ENCODE measurements at places on chromosomes 2 and 18. TPM values are rescaled to one million over a fixed set of nuclear protein-coding genes. Genes with fewer than 3 reads are reported as not detected.

GRCh38 chr18:44508474-44508873 lies 172.2 kb upstream of the SETBP1 start:
- DNase-seq, result no peak

GRCh38 chr2:9690252-9690651 lies 59.5 kb upstream of the YWHAQ start:
- no peak for DNase-seq

GRCh38 chr2:41806286-41806685 lies 241.5 kb upstream of the PKDCC start:
- no peak for DNase-seq

DNA sequence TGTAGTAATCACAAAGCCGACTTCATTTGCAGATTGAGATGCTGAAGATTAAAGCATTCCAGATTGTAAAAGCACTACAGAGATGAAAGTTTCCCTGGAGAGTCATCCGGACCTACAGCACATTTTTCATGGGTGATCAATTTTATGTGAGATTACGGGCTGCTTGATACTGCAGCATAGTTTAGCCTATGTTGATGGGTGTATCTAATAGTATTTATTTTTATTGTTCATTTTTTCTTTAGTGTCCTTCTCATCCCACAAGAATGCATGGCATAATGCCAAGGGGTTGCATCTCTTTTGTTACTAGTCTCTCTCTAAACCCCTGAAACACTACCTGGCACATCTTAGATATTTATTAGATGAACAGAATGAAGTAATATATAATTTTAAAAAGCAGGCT lies 240.4 kb downstream of the MBD2 start:
- DNase-seq, result no peak

- no peak for DNase-seq
Measured at GRCh38 chr2:46720592-46721185, 194.9 kb downstream of the MCFD2 start.

GRCh38 chr2:144606466-144607095 lies 86.7 kb upstream of the ZEB2 start:
- DNase-seq, result no peak

DNA sequence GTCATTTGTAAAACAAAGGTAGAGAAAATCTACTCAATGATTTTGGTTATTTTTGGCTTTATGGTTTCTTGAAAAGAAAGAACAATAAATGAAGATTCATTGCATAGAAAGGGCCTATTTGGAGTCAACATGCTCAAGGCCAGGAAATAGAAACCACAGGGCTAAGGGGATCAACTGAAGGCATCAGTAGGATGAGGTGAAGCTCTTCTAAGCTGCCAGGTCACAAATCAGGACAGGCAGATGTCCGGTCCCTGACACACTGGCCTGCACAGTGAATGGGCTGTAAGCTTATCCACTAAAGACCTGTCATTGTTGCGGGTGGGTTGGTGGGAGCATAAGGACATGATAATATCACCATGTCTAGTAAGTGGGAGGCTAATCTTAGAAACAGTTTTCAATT lies 31.6 kb upstream of the RNF138 start:
- no peak for DNase-seq

GRCh38 chr2:198080879-198081765 lies 276.7 kb downstream of the PLCL1 start:
- no peak for DNase-seq

DNA sequence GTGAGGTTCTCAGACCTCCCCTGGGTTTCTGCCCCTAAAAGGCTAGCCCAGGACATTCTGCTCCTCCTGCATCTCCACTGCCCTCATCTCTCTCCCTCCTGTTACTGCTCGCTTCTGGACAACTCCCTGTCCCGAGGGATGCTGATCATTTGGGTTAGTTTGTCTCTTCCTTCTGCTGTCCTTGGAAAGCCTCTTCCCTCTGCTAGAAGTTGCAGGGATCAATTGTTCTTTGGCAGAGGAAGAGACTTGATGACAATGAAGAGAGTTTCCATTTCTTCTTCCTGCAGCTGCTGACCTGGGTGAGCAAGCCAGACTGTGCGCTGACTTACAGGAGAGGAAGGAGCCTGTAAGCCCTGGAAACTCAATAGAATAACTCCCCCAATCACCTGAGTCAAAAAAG lies 68.9 kb downstream of the RDH14 start:
- DNase-seq, result no peak

GRCh38 chr2:136021976-136022375 lies 36.5 kb upstream of the DARS1 start:
- DNase-seq, result no peak

DNA sequence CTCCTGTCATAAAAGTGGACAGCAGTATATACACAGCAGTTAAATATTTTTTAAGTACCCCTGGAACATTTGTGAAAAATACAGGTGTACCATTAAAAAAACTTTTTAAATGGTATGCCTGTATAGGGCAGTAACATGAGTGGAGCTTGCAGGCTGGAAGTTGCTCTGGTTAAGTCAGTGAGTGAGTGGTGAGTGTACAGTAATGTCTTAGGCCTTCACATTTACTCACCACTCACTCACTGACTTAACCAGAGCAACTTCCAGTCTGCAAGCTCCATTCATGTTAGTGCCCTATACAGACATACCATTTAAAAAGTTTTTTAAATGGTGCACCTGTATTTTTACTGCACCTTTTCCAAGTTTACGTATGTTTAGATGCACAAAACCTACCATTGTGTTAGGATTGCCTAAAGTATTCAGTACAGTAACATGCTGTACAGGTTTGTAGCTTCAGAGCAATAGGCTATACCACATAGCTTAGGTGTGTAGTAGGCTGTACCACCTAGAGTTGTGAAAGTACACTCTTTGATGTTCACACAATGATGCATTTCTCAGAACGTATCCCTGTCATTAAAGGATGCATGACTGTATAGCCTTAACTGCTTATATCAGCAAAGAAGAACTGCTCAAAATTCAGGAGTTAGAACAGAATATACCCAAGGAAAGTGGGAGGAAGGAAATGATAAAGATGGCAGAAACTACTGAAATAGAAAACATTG lies 112.6 kb downstream of the EHBP1 start:
- no peak for DNase-seq

GRCh38 chr2:133193544-133194361 lies 374.5 kb downstream of the NCKAP5 start:
- no peak for DNase-seq

- DNase-seq, result no peak
Measured at GRCh38 chr2:51789918-51790317, 758.0 kb upstream of the NRXN1 start.

DNA sequence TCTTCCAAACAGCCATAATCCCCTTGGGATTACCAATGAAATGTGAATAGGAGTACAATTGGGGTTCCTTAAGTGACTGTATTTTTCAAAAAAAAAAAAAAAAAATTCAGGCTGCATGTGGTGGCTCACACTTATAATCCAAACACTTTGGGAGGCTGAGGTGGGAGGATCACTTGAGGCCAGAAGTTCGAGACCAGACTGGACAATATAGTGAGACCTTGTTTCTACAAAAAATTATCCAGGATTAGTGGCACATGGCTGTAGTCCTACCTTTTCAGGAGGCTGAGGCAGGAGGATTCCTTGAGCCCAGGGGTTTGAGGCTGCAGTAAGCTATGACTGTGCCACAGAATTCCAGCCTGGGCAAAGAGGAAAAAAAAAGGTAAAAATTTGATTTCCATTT lies 189.6 kb upstream of the GATA6 start:
- no peak for DNase-seq

DNA sequence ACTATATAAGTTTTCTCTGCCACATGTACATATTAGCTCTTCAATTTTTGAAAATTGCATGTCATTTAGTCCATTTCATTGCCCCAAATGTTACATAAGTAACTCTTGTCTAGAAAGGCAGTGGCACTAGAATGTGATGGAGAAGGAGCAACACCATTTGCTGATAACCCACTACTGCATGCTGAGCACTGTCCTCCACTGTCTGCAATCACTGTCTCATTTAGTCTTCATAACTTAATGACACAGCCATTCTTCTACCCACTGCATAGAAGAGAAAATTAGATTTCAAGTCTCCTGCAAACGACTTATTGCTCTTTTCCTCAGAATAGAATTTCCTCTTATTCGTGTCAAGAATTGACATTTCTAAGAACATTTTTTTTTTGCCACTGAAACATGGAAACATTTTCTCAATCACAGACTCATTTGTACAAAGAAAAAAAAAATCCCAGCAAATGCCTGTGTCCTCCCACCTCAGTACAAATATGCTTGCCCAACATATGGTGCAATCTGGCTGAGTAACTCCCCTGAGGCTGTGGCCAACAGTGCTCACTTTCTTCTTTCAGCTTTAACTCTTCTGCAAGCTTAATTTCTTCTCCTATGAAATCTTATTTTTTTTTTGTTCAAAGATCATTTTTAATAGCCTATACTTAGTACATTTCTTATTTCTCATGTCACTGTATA lies 768.6 kb upstream of the HS6ST1 start:
- no peak for DNase-seq

DNA sequence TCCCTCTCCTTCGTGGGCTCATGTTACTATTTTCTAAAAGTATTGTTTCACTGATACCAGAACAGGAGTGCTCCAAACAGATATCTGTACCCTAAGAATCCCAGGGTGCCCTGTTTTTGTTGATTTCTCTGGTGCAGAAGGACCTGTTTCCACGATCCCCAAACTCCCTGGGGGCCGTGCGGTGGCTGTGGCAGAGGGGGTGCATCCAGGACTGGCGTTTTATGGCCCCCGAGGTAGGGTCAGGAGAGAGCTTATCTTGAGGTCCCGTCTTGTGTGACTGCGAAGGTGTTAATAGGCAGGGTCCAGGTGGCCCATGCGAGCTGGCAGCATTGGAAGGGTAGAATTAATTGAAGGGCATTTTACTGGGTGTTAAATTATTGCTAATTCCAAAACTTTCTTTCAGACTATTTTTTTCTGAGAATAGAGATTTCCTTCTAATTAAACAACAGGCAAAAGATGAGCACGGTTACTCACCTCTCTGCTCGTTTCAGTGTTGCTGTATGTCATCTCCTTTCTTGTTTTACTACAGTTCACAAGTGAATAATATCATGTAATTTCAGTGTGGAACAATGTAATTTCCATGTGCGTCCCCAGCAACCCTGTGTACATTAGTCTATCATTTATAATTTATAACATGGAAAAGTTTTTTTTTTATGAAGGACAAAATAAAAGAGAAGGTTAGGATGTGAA lies 8.2 kb downstream of the TWIST2 start:
- DNase-seq, result no peak

DNA sequence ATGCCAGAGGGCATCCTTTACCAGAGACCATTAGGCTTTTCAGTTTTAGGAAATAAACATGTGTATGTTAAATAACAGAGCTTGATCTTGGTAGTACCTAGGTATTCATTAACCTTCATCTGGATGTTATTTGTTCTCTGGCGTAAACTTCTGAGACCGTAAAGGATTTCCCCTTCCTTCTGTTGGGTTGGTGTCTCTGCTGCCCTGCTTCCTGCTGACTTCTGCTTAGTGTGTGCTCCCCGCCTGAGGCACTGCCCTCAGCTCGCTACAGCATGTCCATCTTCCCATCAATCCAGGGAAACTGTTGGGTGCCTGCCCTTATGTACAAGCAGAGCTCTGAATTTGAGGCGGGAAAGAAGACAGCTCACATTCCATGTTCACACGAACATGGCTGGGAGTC lies 177.9 kb downstream of the TPGS2 start:
- no peak for DNase-seq

DNA sequence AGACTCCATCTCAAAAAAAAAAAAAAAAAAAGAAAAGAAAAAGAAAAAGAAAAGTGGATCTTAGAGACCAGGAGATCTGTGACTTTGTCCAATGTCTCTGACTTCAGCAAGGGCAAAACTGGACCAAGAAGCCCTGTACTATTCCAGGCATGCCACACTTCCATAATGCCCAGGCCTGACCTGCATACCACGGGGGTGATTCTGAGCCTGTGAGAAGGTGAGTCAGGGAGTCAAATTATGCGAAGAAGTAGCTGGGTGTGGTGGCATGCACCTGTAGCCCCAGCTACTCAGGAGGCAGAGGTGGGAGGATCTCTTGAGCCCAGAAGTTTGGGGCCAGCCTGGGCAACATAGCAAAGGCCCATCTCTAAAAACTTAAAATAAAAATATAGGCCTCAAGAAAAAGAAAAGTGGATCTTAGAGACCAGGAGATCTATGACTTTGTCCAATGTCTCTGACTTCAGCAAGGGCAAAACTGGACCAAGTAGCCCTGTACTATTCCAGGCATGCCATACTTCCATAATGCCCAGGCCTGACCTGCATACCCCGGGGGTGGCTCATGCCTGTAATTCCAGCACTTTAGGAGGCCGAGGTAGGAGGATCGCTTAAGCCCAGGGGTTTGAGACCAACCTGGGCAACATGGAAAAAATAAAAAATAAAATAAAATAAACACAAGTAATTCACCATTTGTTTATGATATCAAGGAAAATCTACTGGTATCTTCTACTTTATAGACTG lies 12.2 kb upstream of the PUM2 start:
- no peak for DNase-seq

- DNase-seq, result no peak
Measured at GRCh38 chr18:74418023-74418422, 39.1 kb downstream of the DIPK1C start.

- no peak for DNase-seq
Measured at GRCh38 chr2:103208916-103209315, 447.1 kb downstream of the TMEM182 start.

DNA sequence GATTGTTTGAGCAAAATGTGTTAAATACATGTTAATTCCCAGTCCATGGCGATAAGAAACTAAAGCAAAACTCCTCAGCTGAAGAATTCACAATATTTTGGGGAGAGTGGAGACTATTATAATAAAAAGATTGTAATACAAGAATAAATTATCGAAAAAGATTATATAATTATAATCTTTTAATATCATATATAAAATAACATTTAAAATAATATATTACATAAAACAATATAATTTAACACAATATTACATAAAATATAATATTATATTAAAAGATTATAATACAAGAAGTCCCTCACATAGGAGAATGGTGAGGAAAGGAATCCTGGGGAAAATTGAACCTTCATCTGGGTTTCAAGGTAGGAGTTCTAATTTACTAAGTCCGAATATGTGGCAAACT lies 33.1 kb downstream of the NETO1 start:
- DNase-seq, result no peak

GRCh38 chr18:10093445-10093844 lies 179.6 kb downstream of the VAPA start:
- no peak for DNase-seq

DNA sequence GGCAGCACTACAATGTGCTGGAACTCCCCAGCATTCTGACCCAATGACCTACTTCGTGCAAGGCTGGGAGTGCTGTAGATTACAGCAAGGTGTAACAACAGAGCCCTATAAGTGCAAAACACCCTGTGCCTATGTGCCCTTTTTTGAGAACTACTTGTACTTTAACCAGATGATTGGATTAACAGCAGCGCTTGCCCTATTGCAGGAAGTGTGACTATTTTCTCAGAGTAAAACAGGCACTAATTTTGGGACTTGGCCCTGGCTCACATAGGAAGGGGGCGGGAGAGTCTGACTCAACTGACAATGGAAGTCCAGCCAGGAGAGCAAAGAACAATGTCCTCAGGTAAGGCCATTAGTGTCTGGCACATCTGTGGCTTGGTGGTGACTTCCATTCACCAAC lies 35.6 kb upstream of the RNF125 start:
- no peak for DNase-seq

The CFAP53 gene
- 0.48 TPM for total RNA-seq

The ONECUT2 gene
- total RNA-seq, result 0.02 TPM

The GPD2 gene
- 28.6 TPM for total RNA-seq

The RAB27B gene
- total RNA-seq, result 0.31 TPM

The IL1F10 gene
- not detected for total RNA-seq

The SERPINB4 gene
- total RNA-seq, result not detected

The CENPA gene
- 36.7 TPM for total RNA-seq

The KLHL30 gene
- not detected for total RNA-seq

Data from activated CD4-positive, alpha-beta memory T cell treated with anti-CD3 and anti-CD28 coated beads for 36 hours (primary cell).